ENCODE measurements at places on chromosomes 6 and 20.

DNA sequence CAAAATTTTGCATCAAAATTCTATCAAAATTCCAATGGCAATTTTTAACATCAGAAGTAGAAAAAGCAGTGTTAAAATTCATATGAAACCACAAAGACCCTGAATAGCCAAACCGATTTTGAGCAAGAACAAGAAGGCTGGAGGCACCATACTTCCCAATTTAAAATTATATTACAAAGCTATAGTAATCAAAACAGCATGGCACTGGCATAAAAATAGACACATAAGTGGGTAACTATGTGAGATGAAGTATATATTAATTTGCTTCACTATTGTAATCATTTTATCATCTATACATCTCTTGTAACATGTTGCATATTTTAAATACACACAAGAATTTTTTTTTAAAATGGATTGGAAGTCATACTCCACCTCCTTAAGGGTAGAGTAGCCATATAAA, 77.4 kb downstream of the PAK5 start:
- DNase-seq, result no peak

DNA sequence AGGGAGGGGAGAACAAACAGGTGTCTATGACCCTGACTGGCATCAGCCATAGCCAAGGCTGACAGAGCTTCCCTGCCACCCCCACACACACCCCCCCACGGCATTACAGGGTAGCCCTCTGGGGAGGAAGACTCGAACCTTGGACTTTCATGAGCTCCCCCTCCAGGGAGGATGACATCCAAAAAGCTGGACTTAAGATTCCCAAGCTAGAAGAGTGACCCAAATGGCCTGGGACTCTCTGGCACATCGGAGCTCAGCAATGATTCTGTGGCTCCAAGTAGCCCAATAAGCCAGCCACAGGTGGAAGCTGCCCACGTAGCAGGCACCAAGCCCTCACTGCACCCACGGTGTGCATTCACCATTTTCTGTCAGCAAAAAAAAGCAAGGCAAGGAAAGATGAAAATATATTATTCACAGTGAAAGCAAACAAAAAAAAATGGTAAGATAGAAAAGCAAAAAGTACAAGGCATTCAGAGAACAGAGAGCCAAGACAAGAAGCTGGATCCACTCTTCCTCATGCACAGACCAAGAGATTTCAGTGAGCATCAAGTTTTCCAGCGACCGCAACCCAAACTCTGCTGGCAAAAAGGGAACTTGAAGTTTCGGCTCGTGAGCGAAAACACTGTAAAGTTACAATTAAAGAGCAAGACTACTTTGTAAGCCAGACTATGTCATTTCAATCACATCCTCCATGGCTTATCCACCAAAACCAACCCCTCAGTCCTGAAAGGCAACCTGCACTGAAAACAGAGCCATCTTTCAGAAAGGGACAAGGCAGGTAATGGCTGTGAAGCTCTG, 10.9 kb downstream of the JAG1 start:
- no peak for DNase-seq

GRCh38 chr6:89817481-89817880, 2.1 kb downstream of the MDN1 start:
- DNase-seq, result no peak

DNA sequence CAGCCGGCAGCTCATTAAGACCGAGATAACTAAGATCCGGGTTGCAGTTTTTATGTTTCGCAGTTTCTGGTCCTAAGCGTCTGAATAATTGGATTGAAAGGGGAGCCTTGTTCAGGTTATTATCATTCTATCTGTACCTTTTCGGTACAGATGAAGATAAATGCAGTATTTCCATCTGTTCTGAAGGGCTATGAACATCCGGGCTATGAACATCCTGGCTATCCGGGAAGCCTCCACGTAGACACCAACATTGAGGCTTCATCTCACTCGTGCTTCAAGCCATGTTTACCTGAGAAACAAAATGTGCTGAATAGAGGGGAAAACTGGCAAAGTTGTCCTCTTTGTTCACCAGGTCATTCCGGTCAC, 399 bp upstream of the REPS1 start:
- DNase-seq, result no peak

DNA sequence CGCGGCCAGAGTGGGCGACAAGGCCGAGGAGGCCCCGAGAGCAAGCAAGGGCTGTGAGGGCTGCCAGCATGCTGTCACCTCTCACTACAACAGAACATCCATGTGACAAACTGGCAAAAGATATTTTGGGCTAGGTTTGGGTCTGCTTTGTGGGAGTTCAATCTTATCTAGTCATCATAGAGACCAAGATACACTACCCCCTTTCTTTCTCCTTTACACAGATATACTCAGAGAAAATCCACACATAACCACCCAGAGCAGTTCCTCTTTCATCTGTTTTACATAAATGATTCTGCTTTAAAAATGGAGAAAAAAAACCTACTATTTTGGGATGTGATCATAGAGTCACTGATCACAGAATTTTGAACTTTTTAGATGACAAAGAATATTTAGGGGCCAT, 16.8 kb downstream of the SOX4 start:
- DNase-seq, result no peak

GRCh38 chr6:162631546-162631945, 96.0 kb downstream of the PRKN start:
- DNase-seq, result no peak

GRCh38 chr20:5843054-5843592, 92.9 kb downstream of the SHLD1 start:
- DNase-seq, result no peak

DNA sequence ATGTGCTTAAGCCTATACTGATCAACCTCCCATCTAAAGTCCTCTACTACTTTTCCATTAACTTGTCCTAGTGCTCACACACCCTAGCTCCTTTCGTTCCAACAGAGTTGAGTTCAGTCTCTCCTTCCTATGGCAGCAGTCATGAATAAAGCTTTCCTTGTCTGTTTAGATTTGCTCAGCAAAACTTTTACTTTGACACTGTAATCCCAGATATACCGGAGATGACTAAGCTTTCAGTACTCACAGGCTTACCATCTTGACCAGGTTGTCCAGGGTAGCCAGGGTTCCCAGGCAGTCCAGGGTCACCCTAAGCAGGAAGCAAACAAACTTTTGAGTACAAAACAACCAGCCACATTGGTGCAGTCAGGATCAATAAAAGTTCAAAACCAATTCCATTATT, 90.7 kb downstream of the COL21A1 start:
- DNase-seq, result no peak

DNA sequence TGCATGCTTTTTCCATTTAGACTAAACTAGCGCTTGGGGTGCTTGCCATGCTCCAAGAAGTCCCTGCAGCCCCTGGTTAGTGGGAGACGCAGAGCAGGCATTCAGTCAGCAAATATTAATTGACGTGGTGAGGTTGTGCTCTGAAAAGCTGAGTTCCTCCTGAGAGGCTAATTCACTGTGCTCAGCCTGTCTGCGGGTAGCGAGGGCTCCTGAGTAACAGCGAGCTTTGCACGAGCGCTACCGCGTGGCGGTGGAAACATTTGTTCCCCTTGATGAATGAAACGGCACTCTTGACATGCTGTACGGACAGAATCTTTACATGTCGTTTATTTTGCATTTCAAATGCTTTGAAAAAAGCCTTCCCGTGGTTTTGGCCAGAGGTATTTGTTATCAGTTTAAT, 170.6 kb upstream of the AGPAT4 start:
- no peak for DNase-seq

DNA sequence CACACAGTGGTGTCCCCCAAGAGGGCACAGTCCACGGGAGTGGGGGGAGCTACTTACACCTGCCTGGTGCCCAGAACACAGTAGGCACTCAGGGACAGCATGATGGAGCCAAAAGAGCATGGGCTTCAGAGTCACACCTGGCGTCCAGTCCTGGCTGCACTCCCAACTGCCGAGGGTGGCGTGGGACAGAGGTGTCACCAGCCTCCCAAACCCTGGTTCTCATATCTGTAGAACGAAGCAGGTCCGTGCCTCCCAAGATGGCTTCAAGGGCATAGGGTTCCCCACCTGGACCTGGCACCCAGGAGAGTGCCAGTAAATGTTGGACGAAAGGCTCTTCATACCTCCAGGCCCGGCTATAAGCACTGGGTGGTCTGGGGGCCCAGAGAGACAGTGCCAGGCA, 8.9 kb downstream of the HRH3 start:
- no peak for DNase-seq

- no peak for DNase-seq
Measured at GRCh38 chr6:9224539-9224938, 789.2 kb upstream of the SLC35B3 start.

- no peak for DNase-seq
Measured at GRCh38 chr20:1801225-1801928, 93.8 kb upstream of the SIRPA start.

GRCh38 chr20:57475388-57476083, 49.4 kb downstream of the CTCFL start:
- no peak for DNase-seq

DNA sequence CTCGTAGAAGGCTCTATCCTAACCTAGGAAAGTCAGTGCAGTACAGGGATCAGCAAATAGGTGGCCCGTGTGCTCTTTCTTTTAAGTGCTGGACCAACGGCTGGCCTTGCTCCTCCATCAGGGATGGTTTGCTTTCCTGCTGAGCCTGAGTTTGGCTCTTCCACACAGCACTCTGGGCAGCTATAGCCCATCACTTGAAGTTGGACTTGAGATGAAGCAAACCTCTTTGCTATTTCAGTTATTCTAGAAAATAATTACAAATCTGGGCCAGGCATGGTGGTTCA, 66.9 kb upstream of the KCNK16 start:
- DNase-seq, result no peak

- DNase-seq, result no peak
Measured at GRCh38 chr6:103587722-103588121, 1272.0 kb downstream of the HACE1 start.

- DNase-seq, result no peak
Measured at GRCh38 chr6:32397252-32397920, 9.6 kb downstream of the BTNL2 start.

DNA sequence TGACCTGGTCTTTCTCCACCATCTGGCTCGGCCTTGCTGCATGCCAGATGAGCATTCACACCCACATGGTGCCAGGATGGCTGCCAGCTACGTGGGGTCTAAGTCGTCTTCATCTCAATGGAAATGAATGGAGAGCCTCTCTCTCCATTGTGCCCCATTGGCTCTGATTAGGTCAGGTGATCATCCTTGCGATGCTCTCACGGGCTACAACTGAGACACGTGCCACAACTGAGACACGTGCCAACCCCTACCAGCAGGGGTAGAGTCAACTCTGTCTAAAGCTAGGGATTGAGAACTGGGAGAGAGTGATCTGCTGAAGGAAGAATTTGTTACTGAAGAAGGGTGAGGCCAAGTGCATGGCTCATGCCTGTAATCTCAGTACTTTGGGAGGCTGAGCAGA, 67.3 kb upstream of the RALY start:
- no peak for DNase-seq

GRCh38 chr20:43167615-43168014, 22.1 kb downstream of the PTPRT start:
- no peak for DNase-seq

GRCh38 chr20:41507436-41507835, 110.7 kb downstream of the CHD6 start:
- no peak for DNase-seq

- no peak for DNase-seq
Measured at GRCh38 chr6:137734875-137735182, 132.2 kb upstream of the TNFAIP3 start.

GRCh38 chr6:142651384-142651783, 293.6 kb downstream of the HIVEP2 start:
- no peak for DNase-seq

DNA sequence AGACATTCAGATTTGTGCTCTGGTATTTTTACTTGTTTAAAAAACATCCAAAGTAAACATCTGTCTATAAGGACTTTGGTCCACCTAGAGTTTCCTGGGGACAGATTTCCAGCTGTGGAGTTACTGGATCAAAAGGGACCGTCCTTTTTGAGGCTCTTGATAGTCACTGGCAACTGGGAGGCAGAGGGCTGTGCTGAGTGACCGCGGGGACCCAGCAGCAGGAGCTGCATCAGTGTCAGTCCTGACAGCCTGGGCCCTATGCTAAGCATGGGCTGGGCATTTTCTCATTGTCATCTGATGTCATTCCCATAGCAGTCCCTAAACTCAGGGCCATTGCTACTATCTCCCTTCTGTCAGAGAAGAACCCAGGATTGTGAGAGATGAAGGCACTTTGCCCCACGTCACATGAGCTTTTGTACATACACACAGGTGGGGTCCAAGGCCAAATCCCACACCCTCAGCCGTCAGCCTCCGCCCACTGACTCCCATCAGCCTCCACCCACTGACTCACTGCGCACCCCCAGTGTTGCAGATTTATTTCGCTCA, 293.8 kb downstream of the TAF4 start:
- DNase-seq, result no peak

GRCh38 chr20:10961651-10962288, 288.0 kb upstream of the JAG1 start:
- no peak for DNase-seq
